ENCODE measurements at places on chromosomes 5 and 9.

DNA sequence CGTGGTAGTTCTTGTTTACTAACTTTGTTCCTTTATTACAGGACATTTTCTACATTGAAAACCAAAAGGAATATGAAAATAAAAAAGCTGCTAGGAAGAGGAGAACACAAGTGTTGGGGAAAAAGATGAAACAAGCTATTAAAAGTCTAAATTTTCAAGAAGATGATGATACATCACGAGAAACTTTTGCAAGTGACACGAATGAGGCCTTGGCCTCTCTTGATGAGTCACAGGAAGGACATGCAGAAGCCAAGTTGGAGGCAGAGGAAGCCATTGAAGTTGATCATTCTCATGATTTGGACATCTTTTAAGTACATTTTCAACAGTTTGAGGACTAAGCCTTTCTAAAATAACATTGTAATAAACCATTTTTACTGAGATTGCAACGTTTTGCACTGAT is 23.8 kb downstream of the PHAX start:
- DNase-seq = peak; percentile 36

GRCh38 chr5:65749956-65750355 is 28.0 kb downstream of the NLN start:
- no peak for DNase-seq

DNA sequence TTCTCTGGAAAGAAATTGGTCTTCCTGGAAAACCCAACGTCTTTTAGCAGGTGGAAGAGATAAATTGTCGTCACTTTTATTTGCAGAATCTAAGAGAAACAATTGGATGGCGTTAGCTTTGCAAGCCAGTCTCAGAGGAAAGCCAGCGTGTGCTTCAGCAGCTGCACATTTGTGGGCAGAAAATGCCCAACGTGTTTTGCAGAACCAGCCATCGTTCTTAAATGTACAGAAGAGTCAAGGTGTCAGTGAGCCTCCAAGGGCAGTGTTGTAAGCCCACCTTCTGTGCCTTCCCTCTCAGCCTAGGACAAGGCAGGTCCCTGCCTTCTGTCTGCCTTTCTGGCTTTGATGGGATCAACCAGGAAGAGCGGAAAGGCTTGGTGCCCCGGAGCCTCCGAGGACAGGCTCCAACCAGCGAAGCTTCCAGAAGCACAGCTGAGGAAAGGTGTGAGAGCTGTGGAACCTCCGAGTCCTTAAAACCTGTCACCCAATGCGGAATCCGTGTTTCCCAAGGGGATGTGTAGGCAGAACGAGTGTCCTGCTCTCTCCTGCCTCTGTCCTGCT is 116.0 kb upstream of the IRX2 start:
- DNase-seq = no peak

GRCh38 chr9:86829496-86830046 is 117.7 kb downstream of the GAS1 start:
- no peak for DNase-seq

- DNase-seq = no peak
Measured at GRCh38 chr5:14417792-14418765, 163.5 kb upstream of the OTULINL start.

- DNase-seq = no peak
Measured at GRCh38 chr9:72952381-72952690, 517 bp downstream of the ALDH1A1 start.

DNA sequence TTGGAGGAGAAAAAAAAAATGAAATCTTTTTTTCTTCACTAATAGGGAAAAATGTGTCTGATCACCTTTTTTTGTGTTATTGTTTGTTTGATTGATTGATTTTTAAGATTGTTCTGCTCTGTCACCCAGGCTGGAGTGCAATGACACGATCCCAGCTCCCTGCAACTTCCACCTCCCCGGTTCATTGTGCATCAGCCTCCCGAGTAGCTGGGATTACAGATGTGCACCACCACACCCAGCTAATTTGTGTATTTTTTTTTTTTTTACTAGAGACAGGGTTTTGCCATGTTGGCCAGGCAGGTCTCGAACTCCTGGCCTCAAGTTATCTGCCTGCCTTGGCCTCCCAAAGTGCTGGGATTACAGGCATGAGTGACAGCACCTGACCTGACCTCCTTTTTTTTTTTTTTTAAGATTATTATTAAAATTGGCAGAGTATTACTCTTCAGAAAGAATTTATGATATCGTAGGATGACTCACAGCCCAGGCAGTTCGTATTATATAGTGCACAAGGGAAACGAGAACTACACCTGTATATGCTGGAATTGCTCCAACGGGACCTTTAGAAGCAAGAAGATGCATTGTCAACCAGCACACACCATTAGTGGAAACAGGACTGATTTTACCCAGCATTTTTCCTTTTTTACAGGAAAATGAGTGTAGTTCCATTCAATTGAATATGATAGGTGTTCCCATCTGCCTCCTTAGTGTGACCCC is 27.7 kb downstream of the FUBP3 start:
- DNase-seq = no peak

GRCh38 chr9:106038266-106039001 is 344.1 kb downstream of the TMEM38B start:
- DNase-seq = no peak

GRCh38 chr5:42121401-42121800 is 196.3 kb downstream of the FBXO4 start:
- DNase-seq = no peak

GRCh38 chr5:7169240-7169878 is 226.6 kb upstream of the ADCY2 start:
- DNase-seq = no peak

DNA sequence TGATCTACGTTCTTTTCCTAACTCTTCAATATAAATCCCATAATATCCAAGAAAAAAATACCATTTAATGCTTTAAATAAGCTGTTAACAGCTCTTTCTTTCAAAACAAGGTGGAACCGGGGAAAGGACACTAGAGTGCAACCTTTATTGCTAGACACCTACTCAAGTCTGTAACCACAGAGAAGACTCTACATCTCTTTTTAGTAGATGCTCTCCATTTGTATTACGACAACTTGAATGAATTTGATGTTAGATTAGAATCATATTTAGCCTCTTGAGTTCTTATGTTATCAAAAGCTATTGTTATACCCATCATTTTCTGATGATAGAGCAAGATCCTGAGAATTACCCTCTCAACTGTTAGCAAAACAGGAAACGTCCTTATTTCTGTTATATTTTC is 246.3 kb downstream of the MLLT3 start:
- DNase-seq = no peak

DNA sequence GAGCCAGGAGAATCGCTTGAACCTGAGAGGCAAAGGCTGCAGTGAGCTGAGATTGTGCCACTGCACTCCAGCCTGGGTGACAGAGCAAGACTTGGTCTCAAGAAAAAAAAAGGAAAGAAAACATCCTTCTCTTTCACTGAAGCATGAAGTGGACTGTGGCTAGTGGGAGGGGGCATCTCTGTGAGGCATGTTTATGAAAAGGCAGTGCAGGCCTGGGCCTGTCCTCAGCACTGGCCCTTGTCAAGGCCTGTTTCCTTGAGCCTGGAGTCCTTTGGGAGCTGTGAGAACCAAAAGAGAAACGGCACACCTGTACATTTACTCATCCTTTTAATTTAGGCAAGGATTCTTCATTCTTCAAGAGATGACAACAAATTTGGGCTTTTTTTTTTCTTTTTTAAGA is 18.3 kb upstream of the FUBP3 start:
- DNase-seq = no peak

DNA sequence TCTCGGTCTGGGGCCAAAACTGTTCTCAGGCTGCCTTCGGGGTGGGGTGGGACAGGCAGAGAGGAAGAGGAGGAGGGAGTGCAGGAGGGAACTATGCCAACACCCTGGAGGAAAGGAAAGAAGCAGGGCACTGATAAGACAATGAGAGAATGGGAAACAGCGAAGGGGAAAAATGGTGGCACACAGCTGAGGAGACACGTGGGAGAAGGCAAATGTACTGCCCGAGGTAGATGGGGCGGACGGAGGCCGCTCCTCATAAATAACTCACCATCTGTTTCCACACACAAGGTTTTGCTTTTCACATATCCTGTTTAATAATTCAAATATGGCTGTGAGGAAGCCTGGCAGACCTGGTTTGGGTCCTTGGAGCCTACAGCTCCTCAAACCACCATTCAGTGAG is 148.2 kb upstream of the LRRTM2 start:
- DNase-seq = no peak

DNA sequence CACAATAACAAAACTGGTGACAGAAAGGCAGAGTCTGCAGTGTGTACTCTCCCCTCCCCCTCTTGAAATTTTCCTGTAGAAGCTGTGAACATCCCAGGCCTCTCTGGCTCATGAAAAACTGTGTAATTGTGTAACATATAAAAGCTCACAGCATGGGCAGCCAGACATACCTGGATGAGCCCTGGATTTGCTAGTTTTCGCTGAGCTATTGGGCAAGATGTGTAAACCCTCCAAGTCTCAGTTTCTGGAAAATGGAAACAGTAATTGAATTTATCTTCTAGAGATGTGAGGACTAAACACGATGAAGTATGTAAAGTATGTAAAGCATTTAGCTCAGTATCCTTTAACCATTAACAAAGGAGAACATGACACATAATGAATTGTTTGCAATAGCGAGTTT is 143.2 kb upstream of the ANKH start:
- no peak for DNase-seq

- DNase-seq = no peak
Measured at GRCh38 chr5:180378438-180379344, 25.6 kb upstream of the GFPT2 start.

DNA sequence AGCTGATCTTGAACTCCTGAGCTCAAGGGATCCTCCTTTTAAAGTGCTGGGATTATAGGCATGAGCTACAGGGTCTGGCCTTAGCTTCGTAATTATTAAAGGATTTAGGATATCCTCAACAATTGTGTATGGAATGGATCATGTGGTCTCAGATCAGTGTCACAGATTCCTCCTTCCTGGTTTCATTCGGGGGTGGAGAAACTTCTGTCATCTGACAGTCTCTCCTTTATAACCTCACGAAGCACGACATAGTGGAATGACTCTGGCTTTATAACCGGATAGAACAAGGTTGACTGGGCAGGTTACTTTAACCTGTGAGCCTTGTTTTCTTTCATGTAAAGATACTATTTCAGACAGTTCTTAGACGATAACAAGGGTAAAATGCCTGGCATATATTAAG is 4.4 kb upstream of the GNG10 start:
- no peak for DNase-seq

- no peak for DNase-seq
Measured at GRCh38 chr5:128869970-128870369, 95.3 kb upstream of the SLC27A6 start.

DNA sequence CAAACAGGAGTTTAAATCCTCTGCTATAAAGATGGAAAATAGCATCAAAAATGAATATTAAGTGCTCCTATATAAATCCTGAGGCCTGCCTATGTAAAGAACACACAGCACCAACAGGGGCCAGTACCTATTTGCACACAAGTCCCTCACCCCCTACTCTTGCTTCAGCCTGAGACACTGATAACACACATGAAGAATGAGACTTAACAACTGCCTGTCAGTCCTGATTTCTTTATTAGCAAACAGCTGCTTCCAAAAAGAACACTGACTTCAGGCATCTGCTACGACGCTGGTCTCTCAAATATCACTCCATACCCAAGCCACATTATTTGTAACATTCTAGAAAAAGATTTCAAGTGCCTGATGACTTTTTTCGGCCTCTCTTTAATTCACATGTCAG is 55.5 kb downstream of the MYO10 start:
- no peak for DNase-seq

- no peak for DNase-seq
Measured at GRCh38 chr5:79263290-79263689, 27.4 kb downstream of the JMY start.

DNA sequence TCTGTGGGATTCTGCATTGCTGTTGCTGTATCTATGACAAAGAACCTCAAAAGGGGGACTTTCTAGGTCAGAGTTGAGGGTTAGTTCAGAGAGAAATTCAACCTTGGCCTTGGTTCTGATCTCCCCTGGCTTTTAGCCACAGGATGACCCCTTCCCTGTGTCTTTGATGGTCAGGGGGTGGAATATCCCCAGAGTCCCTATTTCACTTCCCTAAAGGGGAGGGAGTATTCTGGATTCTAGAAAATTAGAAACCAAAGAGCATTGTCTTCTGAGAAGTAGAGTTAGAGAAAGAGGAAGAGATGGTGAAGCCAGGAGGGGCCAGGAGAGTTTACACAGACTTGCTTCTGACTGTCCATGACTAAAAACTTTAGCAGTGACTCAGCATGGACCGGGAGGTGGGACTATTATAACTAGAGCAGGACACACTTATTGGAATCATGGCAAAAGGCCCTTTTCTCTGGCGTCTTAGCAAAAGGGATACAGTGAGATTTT is 56.2 kb upstream of the LPAR1 start:
- peak; percentile 62 for DNase-seq

- DNase-seq = no peak
Measured at GRCh38 chr5:39473156-39473775, 48.5 kb upstream of the DAB2 start.

DNA sequence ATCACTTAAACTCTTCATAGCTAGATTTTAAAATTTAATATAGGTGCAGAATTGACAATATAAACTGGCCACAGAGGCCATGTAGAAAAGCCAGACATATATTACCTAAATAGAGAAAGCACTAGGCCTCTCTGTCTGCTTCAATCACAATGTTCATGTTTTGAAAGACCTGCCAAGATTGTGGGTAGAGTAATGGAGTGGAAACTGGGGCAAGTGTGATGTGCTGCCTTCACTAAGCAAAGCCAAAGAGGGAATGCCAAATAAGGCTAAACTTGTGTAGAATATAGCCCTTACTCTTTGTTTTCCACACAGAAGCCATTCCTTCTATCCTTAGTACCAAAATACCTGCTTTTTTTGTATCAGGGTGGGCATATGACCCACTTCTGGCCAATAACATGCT is 15.1 kb upstream of the ISOC1 start:
- no peak for DNase-seq

GRCh38 chr5:151642472-151643140 is 44.1 kb downstream of the SPARC start:
- DNase-seq = no peak

- no peak for DNase-seq
Measured at GRCh38 chr9:121859646-121860045, 208.2 kb downstream of the DAB2IP start.

DNA sequence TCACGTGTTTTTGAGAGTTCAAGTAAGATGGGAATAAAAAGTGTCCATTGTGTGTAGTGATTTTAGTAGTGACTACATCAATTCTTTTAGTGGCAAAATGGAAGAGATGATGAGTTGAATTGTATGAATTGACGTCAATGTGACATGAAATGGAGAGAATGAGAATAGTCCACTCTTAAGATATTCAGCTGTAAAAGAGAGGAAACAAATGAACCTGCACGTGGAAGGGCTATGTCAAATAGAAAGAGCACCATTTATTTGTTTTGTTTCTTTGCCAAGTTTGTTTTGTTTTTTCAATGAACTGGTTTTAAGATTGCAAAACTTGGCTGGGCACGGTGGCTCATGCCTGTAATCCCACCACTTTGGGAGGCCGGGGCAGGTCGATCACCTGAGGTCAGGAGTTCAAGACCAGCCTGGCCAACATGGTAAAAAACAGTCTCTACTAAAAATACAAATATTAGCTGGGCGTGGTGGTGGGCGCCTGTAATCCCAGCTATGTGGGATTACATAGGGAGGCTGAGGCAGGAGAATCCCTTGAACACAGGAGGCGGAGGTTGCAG is 453.8 kb downstream of the TAF11L14 start:
- no peak for DNase-seq

- no peak for DNase-seq
Measured at GRCh38 chr5:139481122-139481533, 1.4 kb downstream of the STING1 start.

All from Kasumi-1 (cell line).